GM19239 (cell line): ENCODE measurements at places on chromosomes 2 and 18.

GRCh38 chr2:226409134-226409533, 390.5 kb downstream of the IRS1 start:
- no peak for DNase-seq

- DNase-seq: no peak
Measured at GRCh38 chr18:79497638-79498081, 101.9 kb downstream of the NFATC1 start.

- DNase-seq: no peak
Measured at GRCh38 chr18:57776354-57776753, 26.8 kb downstream of the ATP8B1 start.

- no peak for DNase-seq
Measured at GRCh38 chr2:160565099-160565845, 71.7 kb upstream of the RBMS1 start.

DNA sequence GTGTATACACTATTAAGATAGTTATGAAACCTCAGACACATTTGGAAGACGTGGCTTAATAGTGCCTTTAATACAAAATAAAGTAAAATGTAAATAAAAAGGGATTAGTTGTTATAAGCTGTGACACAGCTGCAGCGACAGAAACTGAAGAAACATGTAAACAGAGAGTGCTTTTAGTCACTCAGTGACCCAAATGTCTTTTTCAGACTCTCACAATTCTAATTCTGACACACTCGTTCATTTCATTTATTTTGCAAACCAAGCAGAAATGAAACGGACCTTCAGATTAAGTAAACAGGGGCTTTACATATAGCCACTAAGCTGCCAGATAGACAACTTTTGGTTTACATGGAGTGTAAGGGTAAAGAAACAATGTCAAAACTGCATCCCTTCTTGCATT, 181.0 kb upstream of the ETAA1 start:
- no peak for DNase-seq

DNA sequence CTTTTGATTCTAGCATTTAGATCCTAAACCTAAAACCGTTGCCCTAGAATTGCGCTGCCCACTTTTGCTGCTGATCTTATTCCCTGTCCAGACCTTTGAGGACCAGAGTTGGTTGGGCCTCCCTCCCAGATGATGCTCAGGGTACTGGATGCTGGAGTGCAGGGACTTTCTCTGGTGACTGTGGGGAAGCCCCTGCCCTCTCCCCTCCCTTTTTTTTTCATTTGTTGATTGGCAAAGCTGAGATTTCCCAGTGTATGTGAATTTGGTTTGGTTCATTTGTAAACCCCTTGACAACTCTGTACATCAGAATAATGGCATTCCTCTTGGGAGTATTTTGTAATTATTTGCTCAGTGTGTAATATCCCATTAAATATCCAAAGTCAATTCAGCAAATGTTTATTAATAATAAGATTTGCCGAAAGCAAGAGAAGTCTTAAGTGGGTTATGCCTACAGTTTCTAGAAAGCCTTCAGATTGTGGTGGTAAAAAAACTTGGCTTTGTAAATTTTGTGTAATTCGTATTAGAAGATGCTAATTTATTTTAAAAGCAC, 28.3 kb downstream of the RAB31 start:
- DNase-seq: no peak

- no peak for DNase-seq
Measured at GRCh38 chr2:16251511-16252225, 311.3 kb downstream of the MYCN start.

DNA sequence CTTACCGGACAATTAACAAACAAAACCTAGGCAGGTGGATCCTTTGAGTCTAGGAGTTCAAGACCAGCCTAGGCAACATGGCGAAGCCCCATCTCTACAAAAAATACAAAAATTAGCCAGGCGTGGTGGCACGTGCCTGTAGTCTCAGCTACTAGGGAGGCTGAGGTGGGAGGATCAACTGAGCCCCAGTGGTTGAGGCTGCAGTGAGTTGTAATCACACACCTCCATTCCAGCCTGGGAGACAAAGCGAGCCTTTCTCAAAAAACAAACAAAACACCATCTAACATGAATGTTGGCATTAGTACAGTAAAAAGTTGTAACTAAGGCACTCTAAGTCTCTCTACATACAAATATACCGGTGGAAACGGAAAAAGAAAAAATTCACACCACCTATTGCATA, 5.3 kb downstream of the SP3 start:
- no peak for DNase-seq

DNA sequence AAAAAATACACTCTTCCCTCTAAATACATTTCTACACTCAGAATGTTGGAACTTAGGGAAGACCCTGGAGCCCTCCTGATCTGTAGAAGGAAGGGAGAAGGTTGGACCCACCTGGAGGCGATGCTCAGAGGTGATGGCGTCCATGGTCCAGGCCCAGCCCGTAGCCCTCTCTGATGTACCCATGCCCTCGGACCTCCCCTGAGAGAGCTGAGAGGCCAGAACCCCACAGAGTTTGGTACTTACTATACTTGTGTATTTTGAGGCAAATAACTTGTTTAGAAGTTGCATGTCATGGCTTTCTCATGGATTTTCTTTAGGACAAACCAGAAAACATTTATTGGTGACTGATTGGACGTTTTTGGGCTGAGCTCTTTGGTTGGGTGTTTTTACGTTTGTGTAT, 10.5 kb downstream of the CTDP1 start:
- DNase-seq: no peak

DNA sequence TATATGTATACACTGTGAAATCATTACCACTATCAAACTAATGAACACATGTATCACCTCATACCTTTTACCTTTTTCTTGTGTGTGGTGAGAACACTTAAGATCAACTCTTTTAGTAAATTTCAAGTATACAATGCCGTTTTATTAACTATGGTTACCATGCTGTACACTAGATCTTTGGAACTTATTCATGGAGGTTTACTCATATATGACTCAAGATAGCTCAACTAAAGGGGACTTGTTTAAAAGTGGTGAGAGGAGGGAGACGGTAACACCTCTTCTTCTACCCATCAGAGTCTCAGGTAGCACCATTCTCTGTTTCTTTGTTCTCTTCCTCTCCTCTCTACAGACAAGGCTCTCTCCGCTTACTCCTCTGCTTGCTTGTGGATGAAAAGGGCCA, 36.1 kb upstream of the TMEM178A start:
- DNase-seq: no peak

DNA sequence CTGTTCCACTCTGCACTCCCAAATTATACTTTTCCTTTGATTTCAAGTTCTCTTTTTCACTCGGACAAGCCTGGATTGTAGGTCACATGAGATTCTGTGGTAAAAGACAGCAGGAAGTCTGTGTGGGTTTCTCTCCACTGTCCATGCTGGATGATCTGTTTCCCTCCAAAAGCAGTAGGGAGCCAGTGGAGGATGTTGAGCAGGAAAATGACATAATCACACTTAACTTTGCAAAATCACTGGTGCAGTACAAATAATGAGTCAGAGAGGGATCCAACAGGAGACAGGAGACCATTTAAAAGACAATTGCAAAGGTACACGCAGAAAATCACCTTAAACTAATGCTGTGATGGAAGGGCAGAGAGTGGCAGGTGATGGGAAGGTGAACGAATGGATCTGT, 301.3 kb downstream of the ZNF407 start:
- no peak for DNase-seq

DNA sequence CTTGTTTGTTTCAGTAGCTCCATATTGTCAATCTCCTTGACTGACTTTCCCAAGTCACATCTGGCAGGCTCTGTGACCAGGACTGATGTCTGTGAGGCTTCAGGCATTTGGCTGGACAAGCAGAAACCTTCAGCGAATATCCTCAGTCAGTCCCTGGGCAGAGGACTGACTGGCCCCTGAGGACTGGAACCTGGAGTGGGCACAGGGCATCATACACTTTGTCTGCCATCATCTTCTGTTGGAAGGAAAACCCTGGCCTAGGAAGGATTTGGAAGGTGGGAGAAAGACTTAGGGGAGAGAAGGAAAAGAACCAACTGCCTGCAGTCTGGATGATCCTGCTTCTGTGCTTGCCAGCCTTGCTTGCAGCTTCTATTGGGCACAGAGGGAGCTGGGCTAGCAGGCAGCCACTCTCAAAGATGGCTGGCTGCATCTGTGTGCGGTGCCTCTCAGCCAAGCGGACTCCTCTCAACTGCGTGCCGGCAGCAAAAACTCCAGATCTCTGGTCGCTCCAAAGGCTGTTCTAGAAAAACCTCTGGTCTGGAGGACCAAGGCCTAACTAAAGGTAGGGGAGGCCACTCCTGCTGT, 126.8 kb downstream of the MARCHF4 start:
- no peak for DNase-seq

DNA sequence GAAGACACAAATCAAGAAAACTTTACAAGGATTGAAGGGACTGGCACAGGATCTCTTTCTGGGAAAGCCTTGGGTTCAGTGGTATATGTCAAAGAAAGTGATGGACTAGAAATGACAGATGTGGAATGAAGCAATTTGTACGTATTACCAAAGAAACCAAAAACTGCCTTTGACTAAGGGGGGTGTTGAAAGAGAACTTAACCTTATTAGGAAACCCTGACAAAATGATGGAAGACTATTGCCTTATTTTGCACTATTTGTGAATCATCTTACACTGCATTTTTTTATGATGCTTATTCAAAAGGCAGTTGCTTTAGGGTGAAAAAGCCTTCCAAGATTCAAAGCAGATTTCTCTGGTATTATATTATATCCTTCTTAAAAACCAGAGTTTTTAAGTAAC, 4.0 kb downstream of the TSGA10 start:
- no peak for DNase-seq

DNA sequence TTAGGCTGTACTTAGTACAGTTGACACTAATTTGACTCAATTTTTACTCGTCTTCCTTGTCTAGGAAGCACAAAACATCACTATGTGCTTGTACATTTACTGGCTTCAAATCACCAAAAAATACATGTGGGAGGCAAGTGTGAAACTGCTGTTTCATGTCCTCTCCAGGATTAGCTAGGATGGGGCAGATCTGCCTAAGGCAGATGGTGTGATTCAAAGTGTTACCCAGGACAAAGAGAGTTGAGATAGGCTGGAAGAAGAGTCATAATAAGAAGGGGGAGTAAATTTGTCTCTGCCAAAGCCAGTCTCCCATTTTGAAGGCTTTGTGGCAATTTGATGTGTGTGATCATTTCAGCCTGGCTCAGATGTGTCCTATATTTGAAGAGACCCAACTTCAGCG, 821.6 kb upstream of the ZEB2 start:
- DNase-seq: no peak

DNA sequence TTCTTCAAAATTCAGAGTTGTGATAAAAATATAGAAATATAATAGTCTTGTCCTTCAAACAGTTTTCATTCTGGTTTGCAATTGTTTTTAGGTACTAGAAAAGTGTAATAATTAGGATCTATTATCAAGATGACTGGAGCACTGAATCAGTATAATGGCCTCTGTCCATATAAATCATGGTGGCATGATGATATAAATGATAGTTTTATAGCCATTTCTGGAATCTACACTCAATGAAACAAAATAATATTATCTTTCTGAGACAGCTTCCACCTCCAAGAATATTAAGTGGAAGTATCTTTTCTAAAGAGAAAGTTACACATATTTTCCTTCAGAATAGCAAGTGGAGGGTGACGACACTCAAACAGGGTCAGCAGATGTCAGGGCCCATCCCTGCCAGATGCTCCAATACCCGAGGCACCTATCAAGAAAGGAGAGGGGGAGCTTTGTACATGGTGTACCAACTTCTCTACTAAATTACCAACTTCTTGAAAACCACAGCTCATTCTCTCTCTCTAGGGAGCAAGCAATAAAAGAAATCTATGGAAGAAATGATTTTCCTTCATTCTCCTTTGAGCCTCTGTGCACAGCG, 882.7 kb upstream of the CHAC2 start:
- no peak for DNase-seq

DNA sequence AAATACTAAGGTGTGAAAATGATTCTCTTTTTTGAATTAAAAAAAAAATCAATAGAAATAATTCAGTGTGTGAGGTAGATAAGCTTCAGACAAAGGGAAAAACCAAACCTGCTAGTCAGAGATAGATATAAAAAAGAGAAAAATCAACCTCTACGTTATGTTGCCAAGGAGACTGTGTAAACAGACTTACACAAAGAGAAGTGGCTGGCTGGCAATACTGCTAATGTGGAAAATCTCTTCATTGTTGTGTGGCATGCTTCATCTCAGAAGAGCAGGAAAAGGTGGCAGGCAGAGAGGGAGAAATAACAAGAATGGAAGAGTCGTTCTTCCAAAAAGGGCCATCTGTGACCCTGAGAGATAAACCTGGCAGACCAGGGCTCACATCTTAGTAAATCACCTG, 200.8 kb downstream of the SLC8A1 start:
- DNase-seq: no peak

- DNase-seq: no peak
Measured at GRCh38 chr18:49865401-49865800, 52.1 kb upstream of the ACAA2 start.

DNA sequence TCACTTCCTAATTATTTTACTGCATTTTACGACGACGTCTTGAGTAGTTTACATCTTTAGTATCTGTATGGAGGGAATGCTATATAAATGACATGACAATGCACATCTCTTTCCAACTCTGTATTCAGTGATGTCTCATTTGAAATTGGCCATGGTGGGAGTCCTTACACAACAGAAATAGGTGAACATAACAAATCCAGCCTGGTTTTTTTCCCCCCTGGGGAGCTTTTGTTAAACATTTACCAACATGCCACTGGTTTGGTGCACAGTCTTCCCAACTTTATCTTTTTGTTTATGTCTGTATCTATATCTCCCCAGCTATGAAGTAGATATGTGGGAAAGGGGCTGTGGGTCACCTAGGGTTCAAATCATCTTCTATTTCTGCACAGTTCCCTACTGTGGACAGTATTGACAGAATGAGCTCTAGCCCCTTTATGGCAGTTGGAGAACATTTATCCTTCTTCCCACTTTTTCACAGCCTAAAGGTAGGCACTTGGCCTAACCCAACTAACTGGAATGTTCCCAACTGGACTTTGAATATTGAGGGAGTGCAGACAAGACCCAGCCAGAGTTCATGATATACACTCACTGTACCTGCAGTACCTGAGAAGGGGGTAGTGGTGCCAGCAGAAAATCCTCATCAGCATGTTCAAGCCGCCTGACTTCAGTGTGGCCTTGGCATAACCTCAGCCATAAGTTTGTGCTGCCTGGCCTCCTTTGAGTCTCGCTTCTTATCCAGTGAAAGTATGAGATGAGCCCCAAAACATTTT, 5.7 kb upstream of the RTKN start:
- DNase-seq: no peak

- no peak for DNase-seq
Measured at GRCh38 chr2:29561181-29561580, 360.2 kb downstream of the ALK start.

DNA sequence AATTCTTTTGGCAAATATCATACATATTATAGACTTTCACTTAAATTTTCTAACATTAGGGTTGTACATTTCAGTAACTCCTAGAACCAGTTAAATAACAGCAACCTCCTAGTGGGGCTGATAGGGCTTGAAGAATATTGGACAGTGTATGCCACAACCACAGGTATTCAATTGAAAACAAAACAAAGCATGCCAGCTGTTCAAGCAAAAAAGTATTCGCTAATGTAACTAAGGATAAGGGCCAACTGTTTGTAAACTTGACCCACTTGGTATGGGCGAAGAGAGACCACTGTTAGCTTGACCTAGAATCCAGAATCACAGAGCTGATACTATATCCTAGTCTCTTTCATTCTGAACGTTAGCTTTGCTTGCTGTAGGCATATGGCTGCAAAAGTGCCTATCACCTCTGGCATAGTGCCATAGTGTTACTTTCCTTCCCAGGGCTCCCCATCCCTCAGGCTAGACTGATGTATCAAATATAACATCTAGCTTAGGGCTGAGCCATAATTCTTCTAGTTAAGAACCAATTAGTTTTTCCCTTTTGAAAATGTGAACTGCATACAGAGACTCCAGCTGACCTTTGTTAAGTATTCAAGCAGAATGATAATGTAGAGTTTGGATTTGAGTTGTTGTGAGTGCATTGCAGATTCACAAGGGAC, 458.8 kb upstream of the NRXN1 start:
- DNase-seq: no peak
